ENCODE measurements at places on chromosomes 13 and 19.
A peak's percentile ranks its signal among the peaks of the same experiment; 100 is the strongest.

DNA sequence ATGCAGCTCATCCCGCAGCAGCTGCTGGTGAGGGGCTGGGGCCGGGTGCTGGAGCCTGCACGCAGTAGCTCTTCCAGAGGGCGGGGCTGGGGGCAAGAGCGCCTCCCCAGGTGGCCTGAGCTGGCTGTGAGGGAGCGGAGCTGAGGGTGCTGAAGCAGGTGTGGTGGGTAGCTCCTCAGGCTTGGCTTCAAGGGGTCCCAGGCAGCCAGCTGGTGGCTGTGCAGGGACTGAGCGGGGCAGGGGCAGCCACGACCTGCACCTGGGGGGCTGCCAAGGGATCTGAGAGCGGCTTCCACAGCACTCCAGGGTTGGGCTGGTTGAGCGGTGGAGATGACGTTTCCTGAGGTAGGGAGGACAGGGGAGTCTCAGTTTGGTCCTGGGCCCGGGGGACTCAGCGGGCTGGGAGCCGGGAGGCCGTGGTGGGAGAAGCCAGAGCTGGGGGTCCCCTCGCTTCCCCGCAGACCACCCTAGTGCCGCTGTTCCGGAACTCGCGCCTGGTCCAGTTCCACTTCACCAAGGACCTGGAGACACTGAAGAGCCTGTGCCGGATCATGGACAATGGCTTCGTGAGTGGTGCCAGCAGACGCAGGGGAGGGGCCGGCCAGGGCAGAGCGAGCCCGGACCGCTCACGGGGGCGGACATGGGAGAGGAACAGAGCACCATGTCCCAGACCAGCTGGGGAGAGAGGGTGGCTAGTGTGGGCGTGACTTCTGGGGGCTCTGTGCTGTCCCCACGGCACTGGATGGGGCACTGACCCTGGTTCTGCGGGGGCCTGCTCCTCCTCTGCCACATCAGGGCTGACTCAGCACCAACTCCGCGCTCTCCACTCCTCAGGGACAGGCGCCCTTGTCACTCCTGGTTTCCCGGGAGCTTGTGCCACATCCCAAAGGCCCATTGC, 7.4 kb downstream of the PTOV1 start:
- DNase-seq: no peak

DNA sequence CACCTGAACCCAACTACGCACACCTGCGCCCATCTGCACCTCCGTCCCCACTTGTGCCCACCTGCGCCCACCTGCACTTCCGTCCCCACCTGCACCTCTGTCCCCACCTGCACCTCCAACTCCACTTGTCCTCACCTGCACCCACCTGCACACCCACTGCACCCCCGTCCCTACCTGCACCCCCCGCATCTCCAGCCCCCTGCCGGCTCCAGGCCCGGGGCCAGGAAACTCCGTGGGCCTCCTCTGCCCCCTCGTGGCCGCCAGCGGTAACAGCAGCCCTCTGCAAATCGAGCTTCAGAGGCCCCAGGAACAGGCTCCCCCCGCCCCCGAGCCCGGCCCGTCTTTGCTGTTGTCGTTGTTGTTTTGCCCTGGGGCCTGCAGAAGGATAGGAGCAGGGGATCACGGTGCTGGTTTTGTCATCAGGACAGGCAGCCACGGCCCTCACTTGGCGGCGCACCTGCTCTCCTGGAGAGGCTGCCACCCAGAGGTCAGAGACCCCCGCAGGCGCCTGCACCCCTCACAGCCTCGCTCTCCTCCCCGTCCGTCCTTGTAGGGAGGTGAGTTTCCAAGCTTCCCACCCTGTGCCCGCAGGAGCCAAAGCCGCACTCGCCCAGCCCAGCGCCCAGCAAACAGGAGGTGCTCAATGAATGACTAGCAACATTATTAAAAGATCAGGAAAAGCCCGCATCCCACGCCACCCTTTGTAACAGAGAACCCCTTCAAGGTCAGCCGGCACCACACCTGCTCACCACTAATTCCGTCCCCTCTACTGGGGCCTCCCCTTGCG, 65.4 kb downstream of the GNG7 start:
- peak; percentile 54 for DNase-seq

GRCh38 chr19:49589502-49589905, 1.5 kb upstream of the PRR12 start:
- no peak for DNase-seq

GRCh38 chr13:21240586-21240985, 64.1 kb downstream of the MRPL57 start:
- no peak for DNase-seq

GRCh38 chr19:43320546-43320945, 32.9 kb upstream of the CD177 start:
- no peak for DNase-seq

- DNase-seq: no peak
Measured at GRCh38 chr19:14218620-14219330, 12.8 kb upstream of the ADGRL1 start.

- no peak for DNase-seq
Measured at GRCh38 chr13:35957241-35957731, 173.9 kb downstream of the DCLK1 start.

GRCh38 chr19:16088351-16089009, 12.2 kb downstream of the TPM4 start:
- no peak for DNase-seq

DNA sequence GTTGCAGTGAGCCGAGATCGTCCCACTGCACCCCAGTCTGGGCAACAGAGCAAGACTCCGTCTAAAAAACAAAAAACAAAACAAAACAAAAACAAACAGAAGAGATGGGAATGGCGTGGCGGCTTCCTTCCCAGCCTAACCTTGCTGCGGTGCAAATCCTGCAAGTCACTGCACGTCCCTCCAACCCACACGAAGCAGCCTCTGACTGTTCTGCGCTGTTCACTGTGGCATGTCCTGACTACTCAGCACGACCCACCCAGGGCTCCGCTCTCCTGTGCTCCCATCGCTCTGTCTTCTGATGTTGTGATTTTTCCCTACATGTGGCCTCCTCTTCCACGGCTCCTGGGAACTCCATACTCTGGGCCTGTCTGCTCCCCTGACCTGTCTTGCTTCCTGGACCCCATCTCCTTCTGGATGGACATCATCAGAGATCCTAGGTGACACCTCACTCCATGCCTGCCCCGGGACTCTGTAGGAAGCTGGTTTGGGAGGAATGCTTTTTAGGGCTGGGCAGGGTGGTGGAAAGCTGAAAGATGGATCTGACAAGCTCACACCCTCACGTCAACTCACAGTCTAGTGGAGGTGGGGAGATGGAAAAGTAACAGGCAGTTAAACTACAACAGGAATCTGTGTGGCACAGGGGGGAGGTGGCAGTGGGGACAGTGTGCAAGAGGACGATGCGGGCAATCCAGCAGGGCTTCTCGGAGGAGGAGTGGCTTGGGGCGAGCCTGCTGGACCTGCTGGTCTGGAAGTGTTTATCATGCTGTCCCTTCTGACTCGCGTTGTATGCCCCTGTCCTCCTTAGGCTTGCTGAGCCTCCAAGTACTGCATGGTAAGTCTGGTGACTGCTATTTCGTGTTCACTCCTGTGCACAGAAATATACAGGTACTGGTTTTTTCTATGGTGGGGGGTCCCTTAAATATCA, 18.8 kb downstream of the ZSCAN5A start:
- DNase-seq: no peak

- no peak for DNase-seq
Measured at GRCh38 chr19:30351774-30352173, 20.4 kb upstream of the ZNF536 start.

DNA sequence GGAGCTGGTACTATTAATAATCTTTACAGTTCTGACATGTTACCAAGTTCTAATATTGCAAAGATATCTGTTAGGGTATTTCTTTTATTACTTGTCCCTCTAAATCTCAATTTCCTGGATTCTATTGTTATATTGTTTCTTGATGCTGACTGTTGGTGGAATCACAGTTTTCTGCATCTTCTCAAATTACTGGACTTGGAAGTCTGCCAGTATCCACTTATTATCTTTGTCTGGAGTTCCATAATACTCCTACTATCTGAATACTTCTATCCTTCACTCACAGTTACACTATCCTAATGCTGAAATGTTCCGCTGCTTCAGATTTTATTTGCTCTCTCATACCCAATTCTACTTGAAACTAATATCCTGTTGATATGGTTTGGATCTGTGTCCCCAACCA, 1985.7 kb upstream of the PRR20A start:
- DNase-seq: no peak

DNA sequence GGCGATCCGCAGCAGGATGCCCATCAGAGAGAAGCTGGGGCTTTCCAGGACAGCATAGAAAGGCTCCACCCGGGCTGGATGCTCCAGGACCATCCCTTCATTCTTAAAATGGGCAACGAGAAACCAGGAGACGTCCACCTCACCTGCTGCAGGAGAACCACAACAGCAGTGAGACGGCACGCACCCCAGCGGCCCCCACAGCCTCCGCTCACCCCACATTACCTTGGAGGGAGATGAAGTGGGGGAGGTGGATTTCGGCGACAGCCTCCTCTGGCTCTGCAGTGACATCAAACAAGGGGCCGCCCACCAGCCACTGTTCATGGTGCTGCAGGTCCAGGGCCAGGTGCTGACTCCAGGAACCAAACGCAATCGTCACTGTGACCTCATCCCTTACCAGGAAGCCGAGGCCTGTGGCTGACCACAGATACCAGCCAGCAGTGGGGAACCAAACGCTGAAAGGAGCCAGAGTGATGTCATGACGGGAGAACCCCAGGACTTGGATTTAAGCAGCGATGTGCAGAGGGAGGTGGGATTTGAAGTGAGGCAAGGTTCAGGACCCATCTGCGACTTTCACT, 25.1 kb downstream of the CARD8 start:
- no peak for DNase-seq

GRCh38 chr19:51367255-51367564, 1.0 kb upstream of the ETFB start:
- DNase-seq: no peak

DNA sequence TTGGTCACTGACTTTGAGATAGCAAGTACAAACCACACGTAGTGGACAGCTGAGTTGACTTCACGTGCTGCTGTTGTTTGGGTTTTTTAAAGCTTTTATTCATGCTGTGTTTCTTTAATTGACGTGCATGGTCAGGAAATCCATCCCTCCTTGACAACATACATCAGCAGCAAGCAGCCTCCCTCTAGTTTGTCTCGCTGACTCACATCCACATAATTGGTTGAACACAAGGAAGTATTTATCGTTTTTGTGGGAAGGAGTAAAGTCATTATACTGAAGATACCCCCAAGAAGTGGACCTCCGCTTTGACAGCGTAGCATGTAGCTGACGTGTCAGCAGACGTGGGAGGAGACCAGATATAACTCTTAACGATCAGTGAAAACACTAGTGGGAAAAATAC, 355.8 kb downstream of the MYO16 start:
- no peak for DNase-seq

All from activated gamma-delta T cell (primary cell).